ENCODE measurements at places on chromosomes 4 and X.
A peak's percentile ranks its signal among the peaks of the same experiment; 100 is the strongest.

DNA sequence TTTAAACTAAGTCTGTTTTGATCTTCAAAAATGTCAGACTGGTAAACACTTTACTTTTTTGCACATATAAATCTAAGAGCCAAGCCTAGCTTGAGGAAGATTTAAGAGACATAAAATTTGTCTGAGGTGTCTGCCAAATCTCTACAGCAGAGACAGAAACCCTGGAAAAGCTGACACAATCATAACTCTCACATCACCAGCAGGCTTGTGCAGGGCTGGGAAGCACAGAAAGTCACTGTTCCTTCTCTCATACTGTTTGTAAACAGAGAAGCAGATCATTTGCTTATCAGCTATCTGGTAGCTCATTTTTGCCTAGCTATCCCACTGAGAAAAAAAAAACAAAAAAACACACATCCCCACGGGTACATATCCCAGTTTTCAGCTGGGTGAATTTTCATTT, 7.0 kb downstream of the ENOX2 start:
- no peak for DNase-seq

- peak; percentile 22 for DNase-seq
These were observed 63.7 kb downstream of the ADAMTS3 start for GRCh38 chr4:72505314-72505744.

- DNase-seq = no peak
These were observed 104.4 kb downstream of the RTL5 start for GRCh38 chrX:72027024-72027913.

DNA sequence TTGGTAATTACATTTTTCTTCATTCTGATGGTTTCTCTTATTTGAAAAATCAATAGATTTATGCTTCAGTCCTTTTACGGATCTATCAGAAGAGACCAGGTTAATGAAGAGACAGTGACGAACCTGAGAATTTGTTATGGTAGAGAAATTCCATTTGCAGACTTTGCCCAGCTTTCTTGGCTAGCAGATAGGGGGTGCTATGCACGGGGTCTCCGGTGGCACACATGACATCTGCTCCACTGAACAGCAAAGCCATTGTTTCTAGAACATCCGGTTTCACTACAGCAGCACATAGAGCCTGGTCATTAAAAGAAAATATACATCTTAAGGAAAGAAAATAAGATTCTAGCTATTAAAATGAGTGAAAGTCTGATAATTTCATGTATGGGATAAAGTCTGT, 85.1 kb downstream of the ARAP2 start:
- no peak for DNase-seq

DNA sequence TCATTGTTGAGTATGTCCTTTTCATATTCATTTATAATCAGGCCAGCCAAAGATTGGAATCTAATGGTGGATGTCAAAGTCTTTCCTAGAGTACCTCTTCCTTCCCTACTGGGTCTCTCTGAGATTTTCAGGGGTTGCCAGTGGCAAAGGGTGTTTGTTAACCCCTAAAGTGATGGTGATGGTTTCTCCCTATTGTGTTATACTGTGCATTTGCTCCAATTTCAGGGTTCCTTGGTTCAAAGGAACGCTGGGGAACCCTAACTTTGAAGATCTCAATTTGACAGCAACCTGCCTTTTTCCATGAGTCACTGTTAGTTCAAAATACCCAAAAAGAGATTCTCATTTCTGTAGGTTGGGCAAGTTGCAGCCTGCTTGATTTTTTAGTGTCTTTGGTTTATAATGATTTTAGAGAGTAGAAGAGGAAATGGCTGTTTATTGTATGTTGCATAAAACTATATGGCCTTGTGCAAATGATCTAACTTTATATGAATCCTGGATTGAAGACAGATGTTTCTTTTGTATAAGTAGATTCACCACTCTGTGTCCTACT, 23.0 kb downstream of the GAB1 start:
- DNase-seq = no peak

GRCh38 chr4:124092541-124092984, 620.0 kb downstream of the ANKRD50 start:
- DNase-seq = no peak

GRCh38 chrX:57121816-57122215, 468 bp upstream of the SPIN2B start:
- no peak for DNase-seq

DNA sequence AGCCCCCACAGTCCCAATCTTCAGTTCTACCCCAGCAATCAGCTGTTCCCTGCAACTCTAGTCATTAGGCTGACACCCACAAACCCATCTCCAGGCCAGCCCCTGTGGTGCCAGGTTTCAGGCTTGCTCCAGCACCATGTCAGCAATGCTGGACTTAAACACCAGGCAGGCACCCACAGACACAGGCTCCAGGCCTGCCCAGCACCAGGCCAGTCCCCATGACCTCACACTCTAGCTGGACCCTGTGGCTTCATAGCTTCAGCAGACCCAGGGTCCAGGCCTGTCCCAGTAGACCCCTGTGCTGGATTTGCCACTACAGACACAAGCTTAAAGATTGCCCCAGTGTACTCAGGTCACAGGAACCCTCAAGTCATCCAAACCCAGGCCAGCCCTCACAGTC, 300.3 kb downstream of the CHIC1 start:
- no peak for DNase-seq

DNA sequence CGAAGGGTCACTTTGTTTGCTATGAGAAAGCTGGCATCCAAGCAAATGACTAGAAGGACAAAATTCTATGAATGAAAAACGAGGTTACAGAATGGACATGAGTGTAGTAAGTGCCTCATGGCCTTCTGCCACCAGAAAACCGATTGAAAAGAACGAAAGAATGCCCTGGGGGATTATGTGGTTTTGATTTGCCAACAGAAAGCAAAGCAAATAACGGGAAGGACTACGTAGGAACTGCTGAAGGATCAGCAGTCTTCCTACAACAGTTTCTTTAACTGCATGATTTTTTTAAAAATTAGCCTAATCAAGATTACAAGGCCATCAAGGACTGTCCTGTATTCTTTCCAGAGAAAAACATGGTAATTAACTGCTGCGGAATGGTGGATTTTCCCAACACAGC, 50.6 kb downstream of the NRK start:
- DNase-seq = no peak

- DNase-seq = no peak
These were observed 180.0 kb downstream of the SH3KBP1 start for GRCh38 chrX:19707246-19707871.

GRCh38 chr4:2570551-2571222, 34.2 kb downstream of the FAM193A start:
- no peak for DNase-seq

Measured in small intestine (tissue), 16 donors.